ENCODE measurements at places on chromosomes 5 and 9.

- DNase-seq, result no peak
Measured at GRCh38 chr5:98095072-98095471, 678.4 kb upstream of the RGMB start.

- DNase-seq, result no peak
Measured at GRCh38 chr9:26219961-26220360, 541.7 kb upstream of the TUSC1 start.

DNA sequence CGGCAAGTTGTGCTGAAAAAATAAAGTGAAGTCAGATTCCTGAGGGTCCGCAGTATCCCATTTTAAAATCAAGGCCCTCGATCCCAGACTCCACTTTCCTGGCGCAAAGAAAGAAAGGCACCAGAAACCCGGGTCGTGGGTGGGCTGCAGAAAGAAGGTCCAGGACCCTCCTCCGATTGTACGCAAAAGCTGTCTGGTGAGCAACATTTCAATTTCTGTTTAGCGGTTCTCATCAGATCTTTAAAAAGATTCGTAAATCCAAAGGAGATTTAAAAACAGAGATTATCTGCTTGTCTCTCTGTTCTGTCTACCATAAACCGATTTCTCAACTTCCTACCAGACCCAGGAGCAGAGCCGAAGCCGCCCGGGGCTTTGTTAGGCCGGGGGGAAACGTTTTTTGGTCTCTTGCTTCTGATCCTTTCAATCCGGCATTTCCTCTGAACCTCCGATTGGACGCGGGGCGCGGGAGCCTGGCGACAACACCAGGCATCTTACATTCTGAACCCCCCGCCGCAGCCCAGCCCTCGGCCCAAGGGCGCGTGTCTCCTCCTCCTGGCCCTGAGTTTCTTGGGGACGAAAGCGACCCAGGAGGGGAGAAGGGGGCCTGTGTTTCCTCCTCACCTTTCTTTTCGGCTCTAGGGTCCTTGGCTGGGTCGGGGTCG lies 746 bp downstream of the NKX2-5 start:
- no peak for DNase-seq

DNA sequence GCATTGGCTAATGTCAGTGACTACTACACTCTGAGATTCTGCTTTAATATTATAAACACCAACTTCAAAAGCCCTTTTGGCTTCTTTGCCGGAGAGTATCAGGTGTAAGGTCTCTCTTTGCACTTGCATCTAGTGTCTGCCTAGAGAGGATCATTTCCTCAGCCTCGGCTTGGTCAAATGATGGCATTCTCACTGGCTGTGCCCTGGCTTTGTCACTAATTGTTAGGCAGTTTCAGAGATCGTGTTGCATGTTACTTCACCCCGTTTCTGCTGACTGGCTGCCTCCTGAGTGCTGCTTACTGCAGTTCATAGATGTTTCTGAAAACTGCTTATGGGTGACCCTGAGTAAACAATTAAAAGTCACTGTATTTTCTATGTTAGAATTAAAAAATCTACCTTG lies 48.8 kb downstream of the SLC1A3 start:
- peak; percentile 61 for DNase-seq

DNA sequence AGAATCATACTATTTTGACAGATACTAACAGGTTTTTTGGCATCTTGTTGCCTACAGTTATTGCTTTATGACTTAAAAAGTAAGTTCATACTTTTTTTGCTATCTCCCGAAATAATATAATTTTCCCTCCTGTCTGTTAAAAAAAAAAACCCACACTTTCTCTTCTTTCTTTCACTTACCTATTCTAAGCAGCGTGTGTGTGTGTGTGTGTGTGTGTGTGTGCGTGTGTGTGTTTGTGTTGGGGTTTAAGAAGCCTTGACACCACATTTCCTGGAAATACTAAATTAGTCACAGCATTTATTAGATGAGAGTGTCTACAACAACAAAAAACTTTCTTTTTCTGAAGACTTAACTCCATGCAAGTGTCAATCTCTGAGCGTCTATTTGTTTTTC lies 12.4 kb downstream of the TNFAIP8 start:
- DNase-seq, result peak; percentile 31

- DNase-seq, result peak; percentile 48
Measured at GRCh38 chr5:149371296-149371962, 7.7 kb downstream of the IL17B start.

- no peak for DNase-seq
Measured at GRCh38 chr9:99606957-99607356, 214.7 kb upstream of the NR4A3 start.

GRCh38 chr5:65914641-65915196 lies 11.7 kb upstream of the ERBIN start:
- no peak for DNase-seq

DNA sequence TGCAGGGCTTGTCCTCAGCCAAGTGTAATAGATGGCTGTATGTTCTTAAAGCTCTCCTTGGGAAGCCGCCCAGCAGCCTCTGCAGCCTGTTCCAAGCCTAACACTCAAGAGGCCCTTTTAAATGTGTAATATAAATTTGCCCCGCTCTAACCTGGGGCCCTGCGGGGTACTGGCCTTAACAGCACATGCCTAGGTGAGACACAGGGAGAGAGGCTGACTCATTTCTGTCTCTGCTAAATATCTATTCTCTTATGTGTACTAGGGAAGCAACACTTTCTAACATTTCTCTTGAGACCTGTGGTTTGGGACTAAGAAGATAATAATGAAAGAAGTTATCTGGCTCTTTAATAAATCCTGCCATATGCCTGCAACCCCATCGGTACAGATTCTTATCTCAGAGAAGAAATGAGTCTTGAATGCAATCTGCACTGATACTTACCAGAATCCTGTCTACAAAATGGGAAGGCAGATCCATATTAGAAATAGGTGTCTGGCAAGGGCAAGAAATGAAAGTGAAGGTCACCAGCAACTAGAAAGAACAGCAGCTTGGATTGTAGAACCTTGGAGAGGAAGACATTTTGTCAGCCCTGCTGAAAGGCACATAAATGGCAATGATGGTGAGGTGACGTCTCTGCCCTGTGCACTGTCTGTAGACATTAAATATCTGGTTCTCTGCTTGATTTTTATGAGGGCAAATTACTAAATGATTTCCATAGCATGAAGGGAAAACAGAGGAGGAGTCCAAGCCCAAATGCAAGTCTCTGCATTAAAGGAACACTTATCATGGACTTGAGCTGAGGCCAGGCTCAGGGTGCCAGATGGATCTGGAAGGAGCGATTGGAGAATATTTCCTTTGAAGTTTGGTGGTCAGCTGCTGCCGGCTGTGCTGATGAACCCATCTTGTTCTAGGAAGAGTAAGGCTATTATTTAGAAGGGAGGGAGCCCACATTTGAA lies 14.5 kb upstream of the TGFBI start:
- DNase-seq, result no peak

DNA sequence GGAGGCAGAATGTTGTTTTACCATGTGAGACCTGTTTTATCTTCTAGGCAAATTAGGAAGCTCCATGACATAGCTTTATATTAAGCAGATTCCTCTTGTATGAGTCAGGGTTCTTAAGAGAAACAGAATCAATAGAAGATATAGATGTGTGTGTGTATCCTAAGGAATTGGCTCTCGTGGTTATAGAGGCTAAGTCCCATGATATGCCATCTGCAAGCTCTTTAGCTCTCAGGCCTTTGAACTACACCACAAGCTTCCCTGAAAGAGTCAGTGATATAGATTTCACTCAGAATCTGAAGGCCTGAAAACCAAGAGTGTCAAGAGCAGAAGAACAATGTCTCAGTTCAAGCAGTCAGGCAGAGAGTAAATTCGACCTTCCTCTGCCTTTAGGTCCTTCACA lies 365.8 kb upstream of the ZNF608 start:
- no peak for DNase-seq

- DNase-seq, result peak; percentile 53
Measured at GRCh38 chr5:173573126-173573960, 43.1 kb downstream of the BOD1 start.

- peak; percentile 65 for DNase-seq
Measured at GRCh38 chr5:56269216-56269927, 36.2 kb upstream of the ANKRD55 start.

- DNase-seq, result peak; percentile 32
Measured at GRCh38 chr9:98998441-98999151, 54.9 kb downstream of the COL15A1 start.

DNA sequence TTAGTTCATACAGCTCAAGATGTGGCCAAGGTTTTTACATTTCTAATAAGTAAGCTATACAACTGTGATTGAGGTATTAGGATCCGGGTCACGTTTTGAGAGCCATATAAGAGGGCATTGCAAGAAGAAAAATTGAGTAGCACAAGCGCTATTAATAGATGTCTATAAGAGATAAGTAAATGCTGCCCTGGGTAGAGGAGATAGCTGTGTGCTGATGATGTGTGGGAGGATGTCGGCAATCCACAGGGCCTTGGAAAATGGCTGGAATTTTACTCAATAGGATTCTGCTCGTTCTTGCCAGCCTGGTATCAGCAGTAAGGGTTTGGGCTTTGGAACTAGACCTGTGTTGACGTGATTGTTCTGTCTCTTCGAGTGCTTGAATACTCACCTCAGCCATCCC lies 41.6 kb downstream of the CSF1R start:
- no peak for DNase-seq

DNA sequence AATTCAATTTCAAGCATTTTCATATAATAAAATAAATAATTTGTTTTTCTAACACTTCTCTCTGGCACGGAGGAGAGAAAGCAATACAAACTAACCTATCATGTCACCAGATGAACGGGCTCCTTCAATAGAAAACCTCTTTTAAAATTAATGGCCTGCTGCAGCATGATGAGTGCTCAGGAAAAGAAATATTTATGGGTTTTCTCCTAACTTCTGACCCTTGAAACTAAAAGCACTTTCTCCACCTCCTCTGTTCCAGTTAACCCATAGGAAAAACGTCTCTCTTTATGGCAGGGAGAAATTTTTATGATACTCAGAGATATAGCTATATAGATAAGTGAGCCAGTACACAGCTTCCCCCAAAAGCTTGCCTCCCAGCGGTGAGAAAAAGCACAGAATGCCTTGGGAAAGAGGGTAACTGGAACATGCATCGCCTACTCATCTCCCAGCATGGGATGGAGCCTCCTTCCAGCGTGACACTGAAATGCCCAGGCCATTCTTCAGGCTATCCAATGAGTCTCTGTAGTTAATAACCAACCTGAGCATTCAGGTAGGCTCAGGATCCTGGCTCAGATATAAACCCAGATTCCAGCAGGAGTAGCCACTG lies 963.0 kb upstream of the DMAC1 start:
- no peak for DNase-seq

DNA sequence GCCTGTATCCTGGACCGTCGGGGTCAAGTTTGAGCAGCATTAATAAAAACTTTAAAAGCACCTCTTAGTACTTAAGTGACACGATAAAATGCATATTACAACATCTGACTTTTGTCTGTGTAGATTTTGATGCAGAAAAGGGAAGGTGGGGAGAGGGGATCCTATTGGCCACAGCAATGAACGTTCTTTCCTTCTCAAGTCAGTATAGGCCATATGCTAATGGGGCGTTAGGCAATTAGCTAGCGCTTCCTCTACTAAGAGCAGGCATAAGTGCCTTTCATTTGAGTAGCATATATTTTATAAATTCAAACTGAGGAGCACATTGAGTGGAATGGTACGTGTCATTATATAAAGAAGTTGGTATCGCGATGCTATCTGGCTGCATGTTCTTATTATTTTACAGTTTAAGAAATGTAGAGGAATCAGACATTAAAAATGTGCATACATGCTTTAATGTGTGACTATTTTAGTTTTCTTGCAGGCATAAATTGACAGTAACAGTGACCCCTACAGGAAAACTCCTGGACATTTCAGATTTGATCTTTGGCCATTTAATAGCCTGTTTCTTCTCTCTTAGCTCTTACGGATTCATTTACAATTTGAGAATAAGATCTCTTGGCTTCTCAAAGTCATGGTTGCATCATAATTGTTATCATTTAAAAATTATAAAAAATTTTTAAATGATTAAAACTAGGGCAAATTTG lies 1.1 kb upstream of the GNA14 start:
- DNase-seq, result peak; percentile 74

GRCh38 chr9:22147813-22148527 lies 138.9 kb upstream of the CDKN2B start:
- no peak for DNase-seq

Measured in common myeloid progenitor, CD34-positive (primary cell).